Activated CD4-positive, alpha-beta T cell treated with anti-CD3 and anti-CD28 coated beads for 36 hours (primary cell): ENCODE measurements at places on chromosomes 1 and 21.
A peak's percentile ranks its signal among the peaks of the same experiment; 100 is the strongest.

DNA sequence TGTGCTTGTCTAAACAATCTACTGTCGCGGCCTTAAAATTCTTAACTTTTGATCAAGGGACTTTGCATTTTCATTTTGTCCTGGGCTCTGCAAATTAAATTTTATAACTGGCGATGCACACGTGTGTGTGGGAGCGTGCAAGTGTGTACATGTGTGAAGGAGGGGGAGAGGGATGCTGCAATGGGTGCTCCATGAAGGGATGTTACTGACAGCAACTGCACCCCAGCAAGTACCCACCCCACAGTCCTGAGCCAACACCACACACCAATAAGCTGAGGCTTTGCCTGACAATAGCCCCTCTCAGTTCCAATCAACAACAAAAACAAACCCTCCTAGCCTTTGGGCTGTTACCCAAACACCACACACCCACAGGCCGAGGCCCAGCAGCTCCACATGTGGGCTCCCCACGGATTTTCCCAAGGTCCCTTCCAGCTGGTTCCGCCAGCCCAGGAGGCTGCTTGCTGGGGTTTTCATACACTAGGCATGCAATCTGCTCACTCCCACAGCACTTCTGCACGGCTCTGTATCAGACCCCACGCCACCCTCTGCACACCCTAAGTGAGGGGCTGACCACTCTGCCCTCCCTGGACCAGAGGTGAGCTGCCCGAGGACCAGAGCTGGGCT is 32.8 kb upstream of the IFFO2 start:
- H3K36me3 ChIP-seq, result no peaks in the 10 kb centered on the region
- no peak for DNase-seq
- no peak overlapping the region for H3K27ac ChIP-seq
- no peak overlapping the region for H3K4me3 ChIP-seq

- peaks cover 27% of the 10 kb centered on the region for H3K4me1 ChIP-seq
- no peak overlapping the region for H3K27ac ChIP-seq
- no peak overlapping the region for H3K4me3 ChIP-seq
These were observed 2.8 kb downstream of the RAB4A start for GRCh38 chr1:229273507-229274232.

GRCh38 chr21:17526776-17527175 is 13.9 kb downstream of the CXADR start:
- no peak overlapping the region for H3K4me3 ChIP-seq
- no peak overlapping the region for H3K27ac ChIP-seq
- H3K4me1 ChIP-seq, result no peaks in the 10 kb centered on the region
- no peak for DNase-seq

- H3K4me1 ChIP-seq, result peaks cover 3% of the 10 kb centered on the region
- no peak for DNase-seq
- no peak overlapping the region for H3K27ac ChIP-seq
- no peak overlapping the region for H3K4me3 ChIP-seq
- no peaks in the 10 kb centered on the region for H3K27me3 ChIP-seq
- H3K36me3 ChIP-seq, result peaks cover 2% of the 10 kb centered on the region
These were observed 14.7 kb downstream of the NIBAN1 start for GRCh38 chr1:184959626-184960025.

DNA sequence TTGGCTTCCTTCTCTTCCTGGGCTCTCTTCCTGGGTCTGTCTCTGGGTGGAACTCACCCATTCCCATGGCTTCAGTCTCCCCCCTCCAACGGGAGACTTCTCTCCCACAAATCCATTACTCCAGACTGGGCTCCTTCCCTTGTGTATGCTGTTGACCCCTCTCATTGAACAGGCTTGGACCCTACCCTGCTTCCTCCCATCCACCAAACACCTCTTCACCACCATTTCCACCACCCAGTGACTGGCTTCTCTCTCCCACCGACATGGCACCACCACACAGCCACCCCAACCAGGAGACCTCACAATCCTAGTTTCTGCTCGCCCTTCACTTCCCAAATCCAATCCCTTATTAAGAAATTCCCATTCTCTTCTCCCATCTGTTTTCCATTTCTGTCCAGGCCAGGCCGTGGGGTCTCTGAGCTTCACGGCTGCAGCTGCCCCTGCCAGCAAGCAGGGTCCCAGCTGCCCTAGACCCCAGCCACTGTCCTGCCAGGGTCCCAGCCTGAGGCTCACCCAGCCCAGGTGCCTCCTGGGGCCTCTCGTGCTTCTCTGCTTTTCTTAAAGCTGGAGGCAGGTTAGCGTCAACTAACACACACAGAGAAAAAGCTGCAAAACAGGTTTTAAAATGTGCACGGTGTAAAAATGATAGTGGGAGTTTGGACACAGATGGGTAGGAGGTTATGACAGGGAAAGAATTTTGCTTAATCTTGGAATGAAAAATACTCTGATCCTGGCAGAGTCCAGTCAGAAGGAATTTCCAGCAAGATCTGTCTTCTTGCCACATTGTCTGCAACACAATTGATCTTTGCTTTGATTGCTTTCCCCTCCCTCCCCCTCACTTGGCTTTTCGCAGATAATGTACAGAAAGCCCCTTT is 383.8 kb upstream of the VAMP3 start:
- H3K36me3 ChIP-seq, result no peaks in the 10 kb centered on the region
- H3K27ac ChIP-seq, result no peak overlapping the region
- peaks cover 3% of the 10 kb centered on the region for H3K27me3 ChIP-seq
- no peak for DNase-seq

DNA sequence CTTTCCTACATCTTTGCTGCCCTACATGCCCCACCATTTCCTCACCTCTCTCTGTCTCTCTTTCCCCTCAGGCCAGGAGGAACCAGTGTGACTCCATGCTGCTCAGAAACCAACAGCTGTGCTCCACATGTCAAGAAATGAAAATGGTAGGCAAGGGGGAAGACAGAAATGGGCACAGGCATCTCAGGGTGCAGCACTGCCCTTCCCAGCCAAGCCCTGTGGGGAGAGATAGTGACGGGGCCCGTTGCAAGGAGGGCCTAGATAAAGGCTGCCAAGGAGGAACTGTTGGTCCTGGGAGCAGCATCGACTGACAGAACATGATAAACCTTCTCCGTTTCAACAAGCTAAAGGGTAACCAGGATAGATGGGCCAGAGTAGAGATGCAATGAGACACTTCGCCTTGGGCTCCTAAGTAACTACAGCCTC is 12.5 kb upstream of the PIGC start:
- H3K27me3 ChIP-seq, result peaks cover 3% of the 10 kb centered on the region
- H3K4me1 ChIP-seq, result peaks cover 5% of the 10 kb centered on the region
- no peaks in the 10 kb centered on the region for H3K36me3 ChIP-seq
- no peak for DNase-seq
- H3K27ac ChIP-seq, result no peak overlapping the region

DNA sequence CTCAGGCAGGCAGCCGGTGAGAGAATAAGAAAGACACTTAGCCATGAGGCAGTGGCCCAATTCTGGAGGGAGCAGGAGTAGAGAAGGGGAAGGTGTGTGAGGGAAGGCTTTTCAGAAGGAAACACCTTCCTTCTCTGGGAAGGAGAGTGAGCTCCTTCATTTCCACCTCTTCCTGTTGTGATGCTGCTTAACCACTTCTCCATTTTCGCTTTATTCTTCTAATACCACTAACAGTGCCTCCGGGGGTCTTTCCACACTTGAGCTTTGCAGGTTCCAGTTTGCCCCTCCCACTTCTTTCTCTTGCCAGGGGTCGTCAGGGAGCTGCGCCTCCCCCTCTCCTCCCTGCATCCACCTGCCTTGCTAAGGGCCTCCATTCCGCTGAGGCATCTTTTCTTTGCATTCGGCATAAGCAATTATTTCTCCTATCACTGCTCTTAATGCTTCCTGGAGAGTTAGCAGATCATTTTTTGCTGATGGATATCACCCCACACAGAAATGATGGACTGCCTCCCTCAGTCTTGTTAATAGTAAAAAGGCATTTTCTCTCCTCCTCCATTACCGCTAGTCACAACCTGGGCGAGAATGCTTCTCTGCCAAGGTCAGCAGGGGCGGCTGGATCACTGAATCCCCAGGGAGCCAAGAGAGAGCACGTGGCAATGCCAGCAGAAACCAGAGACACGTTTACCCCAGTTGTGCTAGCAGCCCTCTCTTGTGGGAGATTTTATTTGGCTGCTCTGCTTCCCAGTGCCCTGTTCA is 74.8 kb downstream of the ELAVL4 start:
- H3K27ac ChIP-seq, result no peak overlapping the region
- H3K36me3 ChIP-seq, result no peaks in the 10 kb centered on the region
- H3K4me1 ChIP-seq, result no peaks in the 10 kb centered on the region
- DNase-seq, result no peak
- peaks cover 14% of the 10 kb centered on the region for H3K27me3 ChIP-seq

- H3K4me1 ChIP-seq, result peaks cover 27% of the 10 kb centered on the region
- no peaks in the 10 kb centered on the region for H3K36me3 ChIP-seq
- H3K4me3 ChIP-seq, result peak overlapping the region; percentile 43
- no peak overlapping the region for H3K27ac ChIP-seq
These were observed 6.4 kb downstream of the TGFB2 start for GRCh38 chr1:218351391-218352074.

GRCh38 chr1:197306381-197307062 is 38.5 kb downstream of the CRB1 start:
- no peak overlapping the region for H3K27ac ChIP-seq
- H3K27me3 ChIP-seq, result no peaks in the 10 kb centered on the region
- DNase-seq, result no peak
- H3K4me3 ChIP-seq, result no peak overlapping the region
- no peaks in the 10 kb centered on the region for H3K4me1 ChIP-seq
- no peaks in the 10 kb centered on the region for H3K36me3 ChIP-seq

DNA sequence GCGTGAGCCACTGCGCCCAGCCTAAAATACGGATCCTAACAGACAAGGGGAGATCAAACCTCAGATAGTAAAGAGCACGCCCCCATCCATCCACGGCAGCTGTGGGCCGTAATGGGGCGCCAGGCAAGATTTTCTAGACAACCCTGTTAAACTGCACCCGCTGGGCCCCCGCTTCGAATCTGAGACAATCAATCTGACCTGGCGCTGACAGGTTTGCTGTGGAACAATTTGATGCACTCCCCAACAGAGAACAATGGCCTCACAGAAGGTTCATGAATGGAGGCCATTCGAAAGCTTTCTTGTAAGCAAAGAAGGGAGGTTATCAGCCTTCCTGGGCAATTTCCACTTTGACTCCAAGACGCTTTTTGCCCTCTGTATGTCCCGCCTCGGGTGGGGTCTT is 30.5 kb downstream of the CLSTN1 start:
- H3K27me3 ChIP-seq, result no peaks in the 10 kb centered on the region
- peaks cover 4% of the 10 kb centered on the region for H3K36me3 ChIP-seq
- H3K27ac ChIP-seq, result no peak overlapping the region
- DNase-seq, result no peak

- no peak overlapping the region for H3K4me3 ChIP-seq
- H3K36me3 ChIP-seq, result no peaks in the 10 kb centered on the region
- H3K27me3 ChIP-seq, result no peaks in the 10 kb centered on the region
- H3K4me1 ChIP-seq, result no peaks in the 10 kb centered on the region
- no peak for DNase-seq
These were observed 428.3 kb upstream of the ZRANB2 start for GRCh38 chr1:71509051-71509595.

DNA sequence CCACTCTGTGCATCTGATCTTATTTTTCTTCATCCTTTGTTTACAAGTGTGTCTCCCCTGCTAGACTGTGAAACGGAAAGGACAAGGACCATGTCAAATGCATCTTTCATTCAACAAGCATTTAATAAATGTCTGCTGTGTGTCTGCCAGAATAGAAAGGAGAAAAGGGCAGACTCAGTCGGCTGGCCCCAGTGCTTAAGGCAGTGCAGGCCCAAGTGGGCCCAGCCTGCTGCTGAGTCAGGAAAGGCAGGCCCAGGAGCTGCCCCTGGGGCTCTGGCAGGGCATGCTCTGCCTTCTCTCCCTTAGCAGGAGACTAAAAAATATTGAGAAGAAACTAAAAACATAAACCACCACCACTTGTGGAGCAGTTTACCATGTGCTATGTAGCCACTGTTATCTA is 38.1 kb downstream of the PLEKHA6 start:
- H3K27me3 ChIP-seq, result peaks cover 8% of the 10 kb centered on the region
- no peak for DNase-seq
- H3K4me3 ChIP-seq, result no peak overlapping the region
- H3K27ac ChIP-seq, result no peak overlapping the region
- H3K36me3 ChIP-seq, result no peaks in the 10 kb centered on the region

DNA sequence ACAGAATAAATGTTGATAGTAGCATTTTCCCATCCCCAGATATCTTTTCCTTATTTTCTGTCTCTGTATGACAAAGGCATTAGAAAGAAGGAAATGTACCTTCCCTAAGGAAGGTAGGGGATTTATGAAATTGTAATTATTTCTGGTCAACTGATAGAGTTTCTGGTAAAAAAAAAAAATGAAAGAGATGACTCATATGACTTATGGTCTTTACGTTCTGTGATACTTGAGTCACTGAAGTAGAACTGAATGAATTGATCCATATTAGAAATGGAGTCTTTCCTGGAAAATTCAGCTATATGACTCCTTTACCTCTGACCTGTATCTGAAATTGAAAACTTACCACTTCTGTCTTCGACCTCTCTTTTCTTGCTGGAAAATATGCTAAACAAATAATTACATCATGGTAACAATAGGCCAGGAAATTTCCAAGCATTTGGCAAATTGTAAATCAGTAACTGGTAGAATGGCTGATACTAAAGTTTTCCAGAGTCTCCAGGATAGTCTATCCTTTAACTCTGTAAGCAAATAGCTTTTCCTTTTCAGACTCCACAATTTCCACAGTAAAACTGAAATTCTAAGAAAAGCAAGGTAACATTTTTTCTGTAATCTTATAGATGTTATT is 364.3 kb upstream of the PTBP2 start:
- H3K27me3 ChIP-seq, result peaks cover 3% of the 10 kb centered on the region
- H3K4me3 ChIP-seq, result no peak overlapping the region
- no peaks in the 10 kb centered on the region for H3K36me3 ChIP-seq
- no peak for DNase-seq
- peaks cover 4% of the 10 kb centered on the region for H3K4me1 ChIP-seq
- no peak overlapping the region for H3K27ac ChIP-seq

- no peak overlapping the region for H3K27ac ChIP-seq
- no peak overlapping the region for H3K4me3 ChIP-seq
- peaks cover 5% of the 10 kb centered on the region for H3K36me3 ChIP-seq
- no peak for DNase-seq
These were observed 41.6 kb downstream of the CATSPERE start for GRCh38 chr1:244502630-244503029.

GRCh38 chr1:201818971-201819750 is 9.8 kb upstream of the IPO9 start:
- H3K36me3 ChIP-seq, result peaks cover 1% of the 10 kb centered on the region
- H3K27me3 ChIP-seq, result no peaks in the 10 kb centered on the region
- no peak overlapping the region for H3K4me3 ChIP-seq
- no peaks in the 10 kb centered on the region for H3K4me1 ChIP-seq

DNA sequence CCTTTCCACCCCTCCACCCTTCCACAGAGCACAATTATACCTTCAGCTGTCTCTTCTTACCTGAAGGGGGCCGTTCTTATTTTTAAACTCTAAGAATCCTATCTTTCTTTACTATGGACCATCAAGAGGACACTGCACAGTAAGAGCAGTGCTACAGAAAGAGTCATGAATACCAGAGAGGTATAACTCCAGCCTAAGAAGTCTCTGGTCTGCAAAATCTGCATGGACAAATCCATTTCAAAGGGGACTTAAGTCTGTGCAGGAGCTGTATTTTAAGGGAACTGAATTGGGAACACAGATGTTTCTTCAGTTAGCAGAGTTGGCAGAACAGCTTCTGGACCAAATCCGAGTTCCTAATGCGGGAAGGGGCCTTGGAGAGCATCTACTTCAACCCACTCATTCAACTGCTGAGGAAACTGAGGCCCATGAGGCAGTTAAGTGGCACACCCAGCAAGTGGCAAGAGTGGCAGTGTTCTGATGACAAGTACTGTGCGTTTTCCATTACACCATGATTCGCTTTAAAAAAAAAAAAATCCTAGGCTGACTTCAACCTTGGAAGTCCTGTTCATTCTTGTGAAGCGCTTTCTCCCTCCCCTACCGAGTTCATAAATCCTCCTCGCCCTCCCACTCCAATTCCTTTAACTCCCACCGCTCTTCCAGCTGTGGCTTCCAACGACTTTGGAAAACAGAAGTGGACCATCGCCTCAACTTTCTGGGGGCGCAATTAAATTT is 1.8 kb downstream of the PLPP3 start:
- H3K4me3 ChIP-seq, result no peak overlapping the region
- DNase-seq, result no peak
- peaks cover 45% of the 10 kb centered on the region for H3K27me3 ChIP-seq
- peaks cover 8% of the 10 kb centered on the region for H3K4me1 ChIP-seq
